NCI-H446 treated with DMSO at 0.1 percent for 48 hours (cell line): ENCODE measurements at places on chromosomes 1 and 21.

DNA sequence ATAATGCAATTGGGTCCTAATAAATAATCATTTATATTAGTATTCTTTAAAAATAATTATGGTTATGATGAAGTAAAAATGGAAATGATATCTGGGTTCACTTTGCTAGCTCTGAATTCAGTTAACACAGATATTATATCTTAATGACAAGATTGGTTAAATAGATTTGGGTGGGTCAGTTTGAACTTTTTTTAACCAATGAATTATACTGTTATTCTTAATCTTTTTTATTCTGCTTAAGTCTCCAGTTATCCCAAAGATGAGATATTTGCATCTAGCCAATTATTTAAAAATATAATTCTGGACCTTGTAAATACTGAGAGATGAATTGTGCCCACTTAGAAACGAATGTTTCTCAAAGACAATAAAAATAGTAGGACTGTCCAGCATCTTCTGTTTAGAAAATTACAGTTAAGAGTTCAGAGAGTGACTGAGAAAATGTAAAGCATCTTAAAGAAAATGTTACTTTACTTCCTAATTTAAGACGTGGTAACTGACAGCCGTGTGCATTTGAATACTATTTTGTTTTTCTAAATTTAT lies 345.2 kb downstream of the USP25 start:
- no peak for DNase-seq

- DNase-seq: no peak
Observed at GRCh38 chr1:227934476-227935313, 13.0 kb downstream of the WNT9A start.

DNA sequence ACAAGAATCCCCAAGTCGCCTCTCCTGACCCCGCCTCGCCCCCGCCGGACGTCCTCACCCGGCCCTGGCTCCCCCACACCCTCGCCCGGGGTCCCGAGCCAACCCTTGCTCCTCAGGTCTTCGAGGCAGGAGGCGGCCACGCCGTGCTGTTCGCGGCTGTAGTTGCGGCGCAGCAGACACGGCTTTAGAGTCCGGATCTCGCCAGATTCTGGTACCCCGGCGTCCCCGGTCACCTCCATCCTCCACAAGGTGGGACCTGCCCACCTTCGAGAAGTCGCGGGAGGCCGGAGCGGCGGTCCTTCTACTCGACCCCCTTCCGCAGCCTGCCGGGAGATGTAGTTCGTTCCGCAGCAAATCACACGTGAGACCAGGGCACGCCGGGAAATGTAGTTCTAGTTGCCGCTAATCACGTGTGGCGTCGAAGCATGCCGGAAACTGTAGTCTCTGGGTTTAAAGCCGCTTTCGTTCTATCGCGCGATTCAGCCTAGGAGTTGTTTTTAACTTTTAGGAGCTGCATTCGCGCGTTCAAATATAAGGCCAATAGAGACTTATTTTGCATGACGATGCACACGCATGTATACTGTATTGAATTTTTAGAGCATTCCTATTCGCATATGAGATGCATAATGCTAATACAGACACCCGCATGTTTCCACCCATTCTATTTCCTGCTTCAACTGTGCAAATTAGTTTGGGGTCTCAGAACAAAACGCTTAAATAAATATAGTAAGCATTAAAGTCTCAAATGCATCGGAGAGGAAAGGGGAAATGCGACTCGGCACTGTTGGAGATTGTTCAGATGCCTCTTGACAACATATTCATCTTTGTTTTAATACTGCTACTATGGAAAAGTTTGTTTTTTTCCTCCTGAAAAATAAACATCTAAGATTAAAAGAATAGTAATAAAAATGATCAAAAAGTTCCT lies at the start of gene DFFA:
Gene DFFA, minus strand, starts transcription at position 310 of the 925 bp plus-strand sequence. Its CDS starts 71 bp downstream, at position 239.
- peak; percentile 96 for DNase-seq

GRCh38 chr21:45548711-45549491 lies 6.7 kb upstream of the SLC19A1 start:
- DNase-seq: no peak

DNA sequence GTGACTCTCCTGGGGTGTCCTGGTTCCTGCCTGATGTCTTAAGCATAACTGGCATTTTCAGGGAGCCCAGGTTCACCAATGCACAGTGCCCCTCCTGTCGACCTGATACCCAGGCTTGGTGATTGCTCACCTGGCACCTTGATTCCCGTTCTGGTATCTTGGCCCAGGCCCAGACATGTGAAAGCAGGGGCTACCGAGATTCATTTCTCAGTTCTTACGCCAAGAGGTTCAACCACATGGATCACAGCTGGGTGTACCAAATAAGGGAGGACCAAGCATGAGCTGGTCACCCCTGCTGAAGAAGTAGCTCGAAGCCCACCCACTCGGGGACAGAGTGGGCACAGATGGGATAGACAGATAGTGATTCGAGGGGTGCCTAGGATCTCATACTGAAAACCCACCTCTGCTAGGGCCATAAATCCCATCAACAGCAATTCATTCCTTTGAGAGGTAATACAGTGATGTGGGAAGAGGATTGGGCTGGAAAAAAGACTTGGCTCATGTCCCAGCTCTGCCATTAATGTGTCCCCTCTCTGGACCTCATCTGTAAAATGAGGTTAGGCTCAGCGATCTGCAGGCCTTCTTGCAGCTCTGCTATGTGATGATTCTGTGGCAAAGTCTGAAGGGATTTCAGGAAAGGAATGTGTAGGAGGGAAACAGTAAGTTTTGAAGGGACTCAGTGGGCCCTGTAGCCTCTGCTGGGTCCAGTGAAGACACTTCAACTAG lies 2.7 kb downstream of the EPHX1 start:
- DNase-seq: no peak

GRCh38 chr21:25939396-25939761 lies 204.6 kb downstream of the GABPA start:
- peak; percentile 88 for DNase-seq

- no peak for DNase-seq
Observed at GRCh38 chr1:158793604-158794003, 12.6 kb upstream of the OR6N2 start.

DNA sequence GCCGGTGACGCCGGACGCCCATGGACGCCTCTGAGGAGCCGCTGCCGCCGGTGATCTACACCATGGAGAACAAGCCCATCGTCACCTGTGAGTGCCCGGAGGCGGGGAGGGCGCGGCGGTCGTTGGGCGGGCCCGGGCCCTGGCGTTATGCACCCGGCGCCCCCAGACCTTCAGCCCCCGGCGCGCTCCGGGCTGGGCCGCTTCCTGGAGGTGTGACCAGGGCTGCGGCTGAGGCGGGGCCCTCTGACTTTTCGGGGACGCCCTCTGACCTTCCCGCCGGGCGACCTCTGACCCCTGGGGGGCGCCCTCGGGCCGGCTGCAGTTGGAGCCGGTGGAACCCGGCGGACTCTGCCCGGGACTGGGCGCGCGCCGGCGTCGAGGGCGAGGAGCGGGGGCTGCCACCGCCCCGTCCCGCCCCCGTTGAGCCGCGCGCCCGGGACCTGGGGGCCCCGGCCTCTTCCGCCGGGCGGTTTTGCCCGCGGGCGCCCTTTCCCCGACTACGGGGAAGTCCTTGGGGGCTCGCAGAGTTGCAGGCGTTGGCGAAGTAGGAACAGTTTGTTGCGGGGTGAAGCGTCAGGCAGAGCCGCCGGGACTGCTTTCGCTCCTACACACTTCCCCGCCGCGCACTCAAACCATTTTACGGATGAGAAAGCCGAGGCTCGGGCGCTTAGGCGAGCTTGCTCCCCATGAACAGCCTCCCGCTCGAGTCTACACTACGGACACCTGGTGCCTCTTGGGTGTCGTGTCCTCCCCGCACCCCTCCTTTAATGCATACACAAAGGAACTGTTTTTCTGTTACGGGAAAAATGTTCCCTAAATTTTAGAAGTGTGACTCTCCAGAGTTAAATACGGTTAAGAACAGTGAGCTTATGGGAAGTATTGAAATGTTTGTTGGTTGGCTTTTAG lies 618 bp downstream of the TRAPPC10 start:
- no peak for DNase-seq

DNA sequence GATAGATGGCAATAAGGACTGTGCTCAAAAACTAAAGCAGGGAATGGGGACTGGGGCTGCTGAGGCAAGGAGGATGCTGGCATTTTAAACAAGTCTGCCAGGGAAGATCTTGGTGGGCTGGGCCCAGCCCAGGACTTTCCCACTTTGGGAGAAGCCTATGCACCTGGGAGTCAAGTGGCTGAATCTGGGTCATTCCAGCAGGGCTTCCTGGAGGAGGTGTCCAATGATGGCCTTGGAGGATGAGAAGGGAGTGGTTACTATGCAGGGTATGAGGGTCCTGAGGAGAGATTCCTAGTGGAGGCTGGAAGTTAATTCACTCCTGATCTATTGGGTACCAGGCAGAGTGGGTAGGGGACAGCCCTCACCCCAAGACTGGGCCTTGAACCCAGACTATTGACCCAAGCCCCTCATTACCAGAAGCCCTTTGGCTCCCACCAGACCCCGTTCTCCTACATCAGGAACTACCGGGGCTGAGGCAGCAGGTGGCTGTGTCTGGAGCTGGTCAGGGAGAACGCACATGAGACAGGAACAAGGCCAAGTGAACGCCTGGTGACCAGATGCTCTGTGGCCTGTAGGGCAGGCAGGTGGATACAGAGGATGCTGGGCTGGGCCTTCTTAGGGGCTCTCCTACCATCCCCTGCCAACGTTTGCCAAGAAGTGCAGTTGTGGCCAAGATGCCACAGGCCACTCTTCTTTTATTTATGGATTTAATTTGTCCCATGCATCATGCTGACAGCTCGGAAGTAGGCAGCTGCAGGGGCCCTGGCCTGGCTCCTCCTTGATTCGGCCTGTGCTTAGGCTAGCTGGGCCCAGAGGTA lies 18.3 kb upstream of the LRP8 start:
- no peak for DNase-seq

- DNase-seq: no peak
Observed at GRCh38 chr21:43341378-43342161, 85.4 kb downstream of the SIK1 start.

- peak; percentile 15 for DNase-seq
Observed at GRCh38 chr1:40404670-40405462, 31.3 kb downstream of the SMAP2 start.

- no peak for DNase-seq
Observed at GRCh38 chr1:228366866-228367741, 39.5 kb downstream of the TRIM11 start.

DNA sequence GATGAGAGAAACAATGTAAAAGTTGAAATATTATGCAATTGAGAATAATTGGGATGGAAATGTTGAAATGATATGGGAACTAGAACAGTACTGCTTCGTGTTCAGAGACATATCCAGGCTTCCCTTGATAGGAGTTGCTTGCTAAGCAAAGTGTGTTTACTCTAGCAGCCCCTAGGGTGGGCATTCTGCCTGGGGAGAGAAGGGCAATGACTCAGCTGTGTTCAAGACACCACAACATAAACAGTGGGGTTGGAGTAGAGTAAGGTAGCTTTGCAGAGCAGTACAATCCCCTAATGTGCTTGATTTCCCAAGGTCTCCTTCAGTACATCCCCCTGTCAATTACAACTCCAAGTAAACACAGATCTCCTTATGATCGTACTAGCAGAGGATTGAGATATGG lies 4.8 kb upstream of the PCNX2 start:
- no peak for DNase-seq
